Activated naive CD8-positive, alpha-beta T cell treated with anti-CD3 and anti-CD28 coated beads for 36 hours (primary cell): ENCODE measurements at places on chromosomes 12 and 14. TPM values are rescaled to one million over a fixed set of nuclear protein-coding genes. Genes with fewer than 3 reads are reported as not detected.

- no peaks in the 10 kb centered on the region for H3K36me3 ChIP-seq
- no peak for DNase-seq
- H3K27ac ChIP-seq, result no peak overlapping the region
- H3K4me3 ChIP-seq, result no peak overlapping the region
- no peaks in the 10 kb centered on the region for H3K4me1 ChIP-seq
Observed at GRCh38 chr12:63220921-63221320, 69.9 kb upstream of the AVPR1A start.

DNA sequence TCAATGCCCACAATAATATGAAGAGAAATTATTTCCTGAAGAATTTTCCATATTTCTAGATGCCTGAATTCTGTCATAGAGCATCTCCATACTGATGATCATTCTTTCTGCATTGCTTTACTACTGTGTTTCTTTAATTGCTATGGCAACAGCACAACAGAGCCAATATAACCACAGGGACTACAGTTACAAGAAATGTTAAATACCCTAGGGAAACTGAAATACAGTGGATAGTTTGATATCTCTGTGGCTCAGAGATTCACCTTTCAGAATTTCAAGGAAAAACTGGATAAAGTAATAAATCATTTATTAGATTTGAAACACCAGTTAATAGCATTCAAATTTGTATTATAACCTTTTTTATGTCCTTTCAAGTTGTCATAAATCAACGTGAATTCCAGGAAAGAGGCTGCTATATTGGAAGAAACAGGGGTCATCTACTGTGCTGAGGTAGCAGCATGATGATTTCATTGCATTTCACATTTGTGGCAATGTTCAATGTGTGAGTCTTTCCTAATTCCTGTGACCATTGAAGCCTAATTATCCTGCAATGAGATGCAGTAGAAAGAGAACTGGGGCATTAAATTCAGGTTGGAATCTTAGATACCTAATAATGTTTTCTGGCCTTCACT is 267.1 kb downstream of the LRFN5 start:
- no peak overlapping the region for H3K4me3 ChIP-seq
- no peaks in the 10 kb centered on the region for H3K27me3 ChIP-seq
- H3K27ac ChIP-seq, result no peak overlapping the region
- DNase-seq, result no peak
- H3K36me3 ChIP-seq, result no peaks in the 10 kb centered on the region

GRCh38 chr12:101764051-101764792 is 25.0 kb upstream of the SYCP3 start:
- no peaks in the 10 kb centered on the region for H3K4me1 ChIP-seq
- no peaks in the 10 kb centered on the region for H3K36me3 ChIP-seq
- no peak overlapping the region for H3K27ac ChIP-seq

GRCh38 chr14:50955373-50956043 is 11.2 kb upstream of the PYGL start:
- H3K27ac ChIP-seq, result no peak overlapping the region
- H3K36me3 ChIP-seq, result no peaks in the 10 kb centered on the region
- peak; percentile 48 for DNase-seq
- H3K4me3 ChIP-seq, result no peak overlapping the region

DNA sequence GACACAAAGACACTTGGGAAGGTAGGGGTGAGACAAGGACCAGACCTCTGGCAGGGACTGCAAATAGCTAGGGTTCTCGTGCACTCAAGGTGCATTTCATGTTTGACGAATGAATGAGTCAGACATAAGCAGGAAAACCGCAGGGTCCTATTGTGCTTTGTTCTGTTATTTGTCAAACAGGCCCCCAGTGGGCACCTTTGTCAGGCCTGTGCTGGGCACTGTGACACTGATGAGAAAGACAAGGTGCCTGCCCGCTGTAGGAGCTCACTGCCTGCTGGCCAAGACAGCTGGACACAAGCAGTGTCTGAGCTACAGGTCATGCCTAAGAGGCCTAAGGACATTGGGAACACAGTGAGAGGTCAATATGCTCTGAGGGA is 2.3 kb downstream of the OTUB2 start:
- no peak for DNase-seq
- no peak overlapping the region for H3K4me3 ChIP-seq
- peaks cover 4% of the 10 kb centered on the region for H3K27me3 ChIP-seq

DNA sequence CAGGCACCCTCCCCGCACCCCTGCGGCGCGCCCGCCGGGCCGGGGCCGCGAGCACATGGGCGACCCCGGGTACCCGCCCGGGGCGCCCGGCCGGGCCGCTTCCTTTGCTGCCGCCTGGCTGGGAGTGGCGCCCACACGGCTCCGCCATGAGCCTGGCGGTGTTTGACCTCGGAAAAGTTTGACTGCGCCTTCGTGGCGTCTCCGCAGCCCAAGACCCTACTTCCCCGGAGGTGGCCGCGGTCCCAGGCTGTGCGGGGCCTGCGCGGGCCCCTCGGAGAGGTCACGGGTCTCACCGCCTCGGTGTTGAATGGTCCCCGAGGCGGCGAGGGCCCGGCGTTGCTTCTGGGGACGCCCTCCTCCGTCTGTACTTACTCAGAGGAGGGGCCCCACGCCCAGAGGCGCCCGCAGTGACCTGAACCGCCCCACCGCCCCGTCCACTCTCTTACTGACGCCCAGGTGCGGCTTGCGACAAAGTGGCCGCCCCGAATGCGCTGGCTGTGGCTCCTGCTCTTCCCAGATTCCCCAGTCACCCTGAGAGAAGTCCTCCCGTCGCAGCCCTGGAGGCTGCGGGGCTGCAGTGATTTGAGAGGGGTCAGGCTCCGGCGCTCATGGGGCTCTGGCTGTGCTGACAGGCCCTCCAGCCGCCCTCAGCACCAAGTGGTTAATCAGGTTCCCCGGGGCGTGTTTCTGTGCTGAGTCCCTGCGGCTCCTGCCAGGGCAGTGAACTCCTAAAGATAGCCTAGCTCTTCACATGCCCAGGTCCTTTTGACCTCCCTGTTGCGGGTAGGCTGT is 5.8 kb downstream of the KMT5A start:
- H3K27ac ChIP-seq, result peak overlapping the region; percentile 82
- H3K36me3 ChIP-seq, result peaks cover 15% of the 10 kb centered on the region
- H3K4me3 ChIP-seq, result peak overlapping the region; percentile 88
- peaks cover 31% of the 10 kb centered on the region for H3K4me1 ChIP-seq

- H3K27ac ChIP-seq, result no peak overlapping the region
- DNase-seq, result no peak
- H3K4me1 ChIP-seq, result no peaks in the 10 kb centered on the region
- H3K4me3 ChIP-seq, result no peak overlapping the region
- H3K36me3 ChIP-seq, result no peaks in the 10 kb centered on the region
Observed at GRCh38 chr12:98062464-98063245, 452.7 kb upstream of the TMPO start.

DNA sequence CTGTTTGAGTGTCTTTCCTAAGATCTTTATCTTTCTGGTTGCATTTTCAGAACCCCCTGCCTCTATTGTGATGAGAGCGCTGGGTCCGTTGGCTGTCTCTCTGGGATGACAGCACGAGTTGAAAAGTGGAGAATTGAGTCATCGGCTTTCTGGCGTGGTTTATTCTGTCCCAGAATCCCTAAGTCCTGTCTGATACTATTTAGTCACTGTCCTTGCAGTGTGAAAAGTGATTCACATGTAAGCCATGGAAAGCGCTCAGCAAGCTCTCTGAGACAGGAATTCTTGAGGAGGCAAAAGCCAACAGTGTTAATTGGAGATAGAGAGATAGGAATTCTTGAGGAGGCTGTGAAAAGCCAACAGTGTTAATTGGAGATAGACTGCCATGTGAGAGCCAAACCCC is 121.7 kb downstream of the CHST11 start:
- H3K36me3 ChIP-seq, result peaks cover 7% of the 10 kb centered on the region
- H3K4me3 ChIP-seq, result no peak overlapping the region
- no peaks in the 10 kb centered on the region for H3K27me3 ChIP-seq

- no peak overlapping the region for H3K27ac ChIP-seq
- H3K4me1 ChIP-seq, result no peaks in the 10 kb centered on the region
- DNase-seq, result no peak
- H3K4me3 ChIP-seq, result no peak overlapping the region
- H3K36me3 ChIP-seq, result no peaks in the 10 kb centered on the region
Observed at GRCh38 chr14:104503691-104504090, 75.9 kb upstream of the C14orf180 start.

TAS2R9 gene
- total RNA-seq, result not detected

SERPINA10 gene
- total RNA-seq, result not detected

SERPINA12 gene
- not detected for total RNA-seq
